Stimulated activated CD8-positive, alpha-beta memory T cell treated with anti-CD3 and anti-CD28 coated beads, Interleukin-4, amount 100 ng/mL, for 4 hours (primary cell): ENCODE measurements at places on chromosomes 12 and 14.

DNA sequence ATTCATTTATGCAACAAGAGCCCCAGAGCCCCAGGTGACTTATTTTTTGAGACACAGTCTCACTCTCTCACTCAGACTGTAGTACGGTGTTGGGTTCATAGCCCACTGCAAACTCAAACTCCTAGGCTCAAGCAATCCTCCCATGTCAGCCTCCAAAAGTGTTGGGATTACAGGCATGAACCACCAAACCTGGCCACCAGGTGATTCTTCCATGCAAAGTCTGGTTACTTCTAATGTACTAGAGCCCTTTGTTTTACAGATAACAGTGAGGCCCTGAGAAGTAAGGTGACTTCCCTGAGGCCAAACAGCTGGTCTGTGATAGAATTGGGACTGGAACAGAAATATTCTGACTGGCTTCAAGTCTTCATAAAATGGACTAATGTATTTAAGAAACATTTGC is 10.0 kb upstream of the KCNK10 start:
- no peak for DNase-seq

GRCh38 chr14:78700236-78700635 is 530.1 kb downstream of the NRXN3 start:
- DNase-seq = no peak

GRCh38 chr14:90336985-90337384 is 5.2 kb upstream of the NRDE2 start:
- DNase-seq = no peak

- no peak for DNase-seq
Measured at GRCh38 chr14:47040550-47040949, 389.0 kb upstream of the RPL10L start.

- DNase-seq = no peak
Measured at GRCh38 chr12:71393625-71394024, 46.0 kb upstream of the LGR5 start.

DNA sequence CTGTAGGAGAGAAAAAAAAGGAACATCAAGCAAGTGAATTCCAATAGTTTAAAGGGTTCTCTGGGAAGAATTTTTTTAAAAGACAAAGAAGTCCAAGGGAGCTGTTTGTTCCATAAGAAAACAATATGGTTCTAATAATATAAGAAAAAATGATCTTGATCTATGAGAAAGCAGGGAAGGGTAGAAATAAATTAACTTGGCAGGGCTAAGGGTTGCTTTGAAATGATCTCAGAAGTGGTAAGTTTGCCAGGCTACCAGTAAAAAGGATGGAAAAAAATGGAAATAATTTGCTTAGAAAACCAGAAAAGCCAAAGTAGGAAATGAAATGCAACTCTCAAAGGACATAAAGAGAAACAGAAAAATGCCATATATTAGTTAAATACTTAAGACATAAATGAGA is 41.7 kb upstream of the EMP1 start:
- no peak for DNase-seq

DNA sequence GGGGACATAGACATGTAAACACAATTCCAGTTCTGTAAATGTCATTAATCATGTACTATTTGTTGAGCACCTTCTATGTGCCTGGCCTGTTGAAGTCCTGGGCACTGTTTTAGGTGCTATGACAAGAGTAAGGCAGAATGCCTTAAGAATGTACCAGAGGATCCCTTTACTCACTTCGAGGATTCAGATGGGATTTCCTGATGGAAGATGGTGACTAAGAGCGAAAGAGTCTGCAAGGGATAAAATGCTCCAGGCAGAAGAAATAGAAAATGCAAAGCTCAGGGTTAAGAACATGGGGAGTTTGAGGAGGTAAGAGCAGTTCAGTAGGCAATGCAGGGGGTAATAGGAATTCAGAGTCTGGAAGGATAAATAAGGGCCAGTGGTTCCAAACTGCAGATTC is 671.3 kb upstream of the TBX3 start:
- DNase-seq = no peak

GRCh38 chr12:64387197-64387816 is 3.3 kb downstream of the C12orf56 start:
- DNase-seq = no peak

GRCh38 chr14:88289996-88290395 is 33.1 kb downstream of the KCNK10 start:
- DNase-seq = no peak

GRCh38 chr12:67534681-67535080 is 113.9 kb upstream of the DYRK2 start:
- no peak for DNase-seq

GRCh38 chr12:111424189-111424792 is 18.6 kb downstream of the SH2B3 start:
- DNase-seq = no peak

DNA sequence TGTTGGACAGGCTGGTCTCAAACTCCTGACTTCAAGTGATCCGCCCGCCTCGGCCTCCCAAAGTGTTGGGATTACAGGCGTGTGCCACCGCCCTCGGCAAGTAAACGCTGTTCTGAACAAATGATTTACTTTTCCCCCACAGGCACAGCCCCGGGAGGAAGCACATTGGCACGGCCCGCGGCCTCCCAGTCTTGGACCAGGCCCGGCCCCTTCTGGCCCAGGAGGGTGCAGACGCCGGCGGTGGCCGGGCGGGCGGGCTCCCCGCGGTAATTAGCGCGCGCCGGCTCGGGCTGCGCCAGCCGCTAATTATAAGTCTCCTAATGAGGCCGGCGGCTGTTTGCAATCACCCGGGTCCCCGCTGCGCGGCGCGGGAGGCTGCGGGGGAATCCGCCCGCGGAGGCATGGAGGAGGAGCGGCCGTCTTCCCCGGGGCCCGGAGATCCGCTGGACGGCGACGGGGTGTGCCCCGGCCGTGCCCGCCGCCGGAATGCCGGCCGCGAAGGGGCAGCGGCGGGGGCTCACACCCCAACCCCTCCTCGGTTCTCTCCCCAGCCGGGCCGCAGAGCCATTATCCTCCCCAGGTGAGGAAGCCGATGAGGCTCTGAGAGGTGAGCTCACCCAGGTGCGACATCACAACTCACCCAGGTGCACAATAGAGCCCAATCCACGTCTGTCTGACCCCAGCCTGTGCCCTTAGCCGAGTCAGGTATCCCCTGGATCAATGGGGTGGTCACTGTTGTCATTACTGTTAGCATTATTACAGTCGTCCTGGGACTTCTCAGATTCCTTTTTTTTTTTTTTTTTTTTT is 3.3 kb upstream of the POP5 start:
- no peak for DNase-seq

- no peak for DNase-seq
Measured at GRCh38 chr14:23294734-23295561, 7.7 kb downstream of the PPP1R3E start.

- no peak for DNase-seq
Measured at GRCh38 chr14:68561531-68562007, 231.3 kb downstream of the ZFP36L1 start.

DNA sequence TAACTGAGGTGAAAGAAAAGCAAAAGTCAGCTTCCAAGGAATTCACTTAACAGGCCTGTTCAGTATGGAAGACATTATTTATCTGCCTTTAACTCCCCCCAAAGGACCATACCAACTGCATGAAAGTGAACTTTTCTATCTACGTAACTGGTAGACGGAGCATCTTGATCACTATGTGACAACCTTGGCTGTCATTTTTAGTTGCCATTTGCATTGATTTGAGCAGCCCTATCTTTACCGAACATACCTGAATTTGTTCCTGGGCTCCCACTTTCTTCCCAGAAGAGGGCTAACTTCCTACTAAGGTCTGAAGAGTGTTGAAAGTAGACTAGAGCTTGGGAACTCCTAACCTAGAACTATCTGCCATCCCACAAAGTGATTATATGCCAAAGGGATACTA is 9.4 kb downstream of the SRSF9 start:
- no peak for DNase-seq

DNA sequence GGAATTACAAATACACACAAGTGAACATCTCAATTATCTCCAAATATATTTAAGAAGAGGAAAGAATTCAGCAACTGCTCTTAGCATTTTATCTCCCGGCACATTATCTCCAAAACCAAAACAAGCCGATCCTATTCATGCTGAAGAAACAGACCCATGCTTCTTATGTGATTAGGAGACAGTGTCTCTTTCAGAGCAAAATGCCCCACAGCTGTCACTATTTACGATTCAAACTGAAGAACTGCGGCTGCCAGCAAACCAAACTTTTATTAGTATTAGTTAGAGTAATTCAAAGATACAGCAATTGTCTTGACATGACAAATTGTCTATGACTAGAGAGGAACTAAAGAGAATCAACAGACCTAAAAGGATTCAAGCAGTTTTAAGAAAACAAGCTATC is 79.4 kb downstream of the SETD3 start:
- DNase-seq = no peak

DNA sequence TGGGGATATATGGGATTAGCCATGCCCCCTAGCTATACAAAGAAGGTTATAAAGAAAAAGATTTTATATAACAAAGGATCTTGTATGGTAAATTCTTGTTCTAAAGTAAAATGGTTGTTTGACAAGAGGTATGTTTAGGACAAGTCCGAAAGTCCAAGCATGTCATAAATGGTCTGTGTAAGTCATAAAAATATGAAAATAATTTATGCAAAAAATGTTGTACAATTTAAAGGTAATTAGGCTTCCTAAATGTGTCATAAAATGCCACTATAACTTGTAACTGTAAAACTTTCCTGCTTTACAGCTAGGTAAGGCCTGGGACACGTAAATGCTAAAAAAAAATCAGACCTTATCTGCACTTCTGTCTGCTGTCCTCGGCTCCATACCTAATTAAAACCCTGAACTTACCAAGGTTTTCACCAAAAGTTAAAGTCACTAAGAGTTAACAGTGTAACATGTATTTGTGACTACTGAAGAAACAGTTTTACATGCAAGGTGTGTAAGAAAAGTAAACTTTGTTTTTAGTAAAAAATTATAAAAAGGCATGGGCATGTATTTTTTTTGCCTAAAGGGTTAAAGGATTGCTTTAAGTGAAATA is 110.0 kb upstream of the RESF1 start:
- no peak for DNase-seq

GRCh38 chr14:90578283-90578985 is 181.6 kb downstream of the CALM1 start:
- no peak for DNase-seq

DNA sequence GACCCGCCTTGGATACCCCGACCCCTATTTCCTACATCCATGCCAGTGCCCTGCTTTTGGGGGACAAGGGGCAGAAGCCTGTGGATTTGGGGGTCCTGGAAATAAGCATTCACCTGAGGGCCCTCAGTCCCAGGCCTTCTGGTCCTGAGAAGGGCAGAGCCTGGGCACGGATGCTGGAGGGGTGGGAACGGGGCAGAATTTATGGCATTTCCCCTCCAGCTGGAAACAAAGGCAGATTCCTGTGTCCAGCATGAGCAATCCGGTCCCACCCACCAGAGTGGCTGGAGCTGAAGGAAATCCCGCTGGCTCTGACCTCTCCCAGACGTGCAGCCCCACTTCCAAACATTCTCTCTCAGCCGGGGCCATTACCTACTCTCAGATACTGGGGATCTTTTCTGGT is 9.3 kb downstream of the ANKRD33 start:
- no peak for DNase-seq

GRCh38 chr14:24277606-24278321 is 6.4 kb upstream of the RABGGTA start:
- DNase-seq = no peak

DNA sequence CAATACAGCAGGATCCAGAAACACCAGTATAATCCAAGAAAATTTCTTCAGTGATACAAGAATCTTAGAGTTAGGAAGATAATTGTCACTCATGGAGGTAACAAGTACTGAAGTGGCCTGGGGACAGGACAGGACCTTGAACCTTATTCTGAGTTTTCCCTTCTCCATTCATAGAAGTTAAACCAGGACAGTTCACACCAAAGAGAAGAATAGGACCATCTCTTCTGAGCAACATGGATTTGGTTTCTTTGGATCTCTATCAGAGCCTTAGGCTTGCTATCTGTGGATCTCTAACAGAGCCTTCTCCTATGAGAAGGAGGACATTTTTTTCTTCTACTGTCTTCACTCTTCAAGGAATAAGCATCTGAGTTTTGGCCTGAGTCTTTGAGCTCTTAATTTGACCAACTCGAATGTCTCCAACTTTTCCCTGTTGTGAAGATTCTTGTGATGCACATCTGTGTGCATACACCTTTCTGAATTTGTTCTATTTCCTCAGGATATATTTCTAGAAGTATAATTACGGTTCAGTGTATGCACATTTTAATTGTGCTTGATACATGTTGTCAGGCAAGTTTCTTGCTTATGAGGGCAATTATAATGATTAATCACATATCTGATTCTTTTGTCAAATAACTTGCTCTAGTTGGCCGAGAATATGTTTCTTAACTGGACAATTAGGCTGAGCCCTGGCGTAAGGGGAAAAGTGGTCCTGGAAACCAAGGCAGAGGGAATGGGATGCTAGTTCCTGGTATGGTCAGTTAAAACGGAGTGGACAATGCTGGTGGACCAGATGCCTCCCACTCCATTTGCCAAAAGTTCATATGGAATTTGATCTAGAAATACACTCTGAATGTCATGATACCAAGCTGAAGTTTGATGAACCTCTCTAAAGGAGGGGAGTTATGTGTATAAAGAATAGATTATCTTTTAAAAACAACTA is 6.6 kb downstream of the KRT6A start:
- DNase-seq = no peak

DNA sequence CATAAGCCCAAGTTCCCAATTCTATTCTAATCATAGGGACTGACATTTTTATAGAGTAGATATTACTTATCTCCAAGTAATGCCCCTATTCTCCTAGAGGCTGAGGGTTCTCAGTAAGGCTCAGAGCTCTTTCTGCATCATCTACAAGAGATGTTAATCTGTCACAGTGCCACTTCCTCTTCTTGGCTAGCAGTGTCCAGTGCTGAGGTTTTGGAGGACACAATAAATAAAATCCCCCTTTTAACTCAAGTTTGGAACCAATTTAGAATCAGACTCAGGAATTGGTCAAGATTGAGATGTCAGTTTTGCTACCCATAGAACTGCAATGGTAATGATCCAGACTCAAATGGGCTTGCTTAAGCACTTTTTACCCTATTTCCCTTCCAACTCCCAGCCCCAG is 154.1 kb upstream of the ARID2 start:
- DNase-seq = no peak

- DNase-seq = no peak
Measured at GRCh38 chr12:91074851-91075250, 17.0 kb upstream of the KERA start.

DNA sequence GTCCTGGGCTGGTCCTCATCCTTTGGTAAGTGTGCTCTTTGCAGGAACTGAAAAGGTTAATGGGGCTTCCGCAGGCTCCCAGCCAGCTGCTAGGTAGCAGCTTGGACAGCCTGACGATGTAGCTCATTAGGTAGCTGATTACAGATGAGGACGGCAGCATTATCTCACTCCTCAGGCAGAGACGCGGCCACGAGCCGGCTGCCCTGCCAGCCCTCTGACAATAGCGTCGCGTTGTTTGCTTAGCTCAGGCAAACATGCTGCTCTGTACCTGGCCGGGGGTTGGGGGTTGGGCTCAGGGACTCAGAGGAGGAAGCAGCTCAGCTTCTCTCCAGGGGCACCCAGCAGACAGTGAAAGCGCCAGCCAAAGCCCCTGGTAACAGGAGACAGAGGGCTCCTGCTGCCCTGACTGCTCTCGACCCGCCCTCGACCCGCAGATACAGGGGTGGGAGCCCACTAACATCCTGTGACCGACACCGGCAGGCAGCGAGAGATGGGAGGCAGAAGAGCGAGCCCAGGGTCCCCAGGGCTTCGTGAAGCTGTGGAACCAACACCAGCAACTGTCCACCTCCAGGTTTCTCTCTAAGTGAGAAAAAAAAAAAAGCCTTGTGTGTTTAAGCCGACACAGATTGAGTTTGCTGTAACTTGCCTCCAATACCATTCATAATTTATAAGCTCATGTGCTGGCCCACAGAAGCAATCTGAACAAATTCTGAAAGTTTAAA is 53.4 kb upstream of the DLK1 start:
- no peak for DNase-seq

GRCh38 chr14:70018713-70019211 is 139.5 kb downstream of the SMOC1 start:
- no peak for DNase-seq
